Caudate nucleus (tissue), 63 donors: ENCODE measurements at places on chromosomes 2 and 18.

DNA sequence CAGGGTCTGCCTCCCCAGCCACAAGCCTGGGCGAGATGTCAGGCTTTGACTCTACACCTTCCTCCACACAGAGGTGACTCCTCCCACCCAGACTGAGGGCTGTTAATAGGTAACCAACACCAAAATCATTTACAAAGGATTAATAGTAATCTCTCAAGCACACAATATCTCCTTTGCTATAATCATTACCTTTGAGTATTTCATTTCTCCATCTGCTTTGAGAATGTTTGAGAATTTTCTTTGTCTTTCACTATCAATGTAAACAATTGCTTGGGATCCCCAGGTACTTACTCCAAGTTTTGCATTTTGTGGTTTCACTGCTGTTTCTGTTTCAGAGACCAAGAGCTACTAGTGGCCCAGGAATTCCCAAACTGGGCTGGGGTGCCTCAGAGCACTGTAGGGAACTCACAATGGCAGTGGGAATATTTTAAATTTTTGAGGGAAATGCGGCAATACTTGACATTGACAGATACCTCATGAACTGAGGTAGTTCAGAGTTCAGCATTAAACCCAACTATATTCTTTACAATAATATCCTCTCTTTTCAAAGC, 166.4 kb upstream of the MGAT5 start:
- DNase-seq: no peak

DNA sequence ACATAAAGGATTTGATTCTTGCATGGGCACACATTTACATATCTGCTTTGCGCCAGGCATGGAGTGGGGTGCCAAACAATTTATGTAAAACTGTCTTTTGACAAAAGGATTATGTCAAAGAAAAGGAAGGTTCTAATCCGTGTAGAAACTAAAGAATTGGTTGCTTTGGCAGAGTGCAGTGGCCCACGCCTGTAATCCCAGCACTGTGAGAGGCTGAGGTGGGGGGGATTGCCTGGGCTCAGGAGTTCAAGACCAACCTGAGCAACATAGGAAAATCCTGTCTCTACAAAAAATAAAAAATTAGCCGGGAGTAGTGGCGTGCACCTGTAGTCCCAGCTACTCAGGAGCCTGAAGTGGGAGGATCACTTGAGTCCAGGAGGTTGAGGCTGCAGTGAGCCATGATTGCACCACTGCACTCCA, 1.1 kb upstream of the MTERF4 start:
- DNase-seq: no peak

DNA sequence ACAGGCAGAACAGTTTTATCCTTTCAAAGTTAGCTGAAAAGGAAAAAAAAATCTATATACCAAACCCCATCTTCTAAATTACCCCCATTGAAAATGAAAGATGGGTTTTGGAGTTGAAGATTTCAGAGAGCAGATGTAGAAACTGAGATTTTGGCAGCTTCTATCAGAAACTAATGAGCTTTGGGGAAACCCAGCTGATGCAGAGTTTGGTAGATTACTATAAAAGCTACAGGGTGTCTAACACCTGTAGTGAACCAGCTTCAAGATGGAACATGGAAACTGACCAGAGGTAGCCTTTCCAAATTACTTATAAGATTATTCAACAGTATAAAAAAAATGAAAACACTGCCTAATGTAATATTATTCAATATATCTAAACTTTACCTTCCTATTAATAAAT, 583.1 kb downstream of the XIRP2 start:
- DNase-seq: no peak

DNA sequence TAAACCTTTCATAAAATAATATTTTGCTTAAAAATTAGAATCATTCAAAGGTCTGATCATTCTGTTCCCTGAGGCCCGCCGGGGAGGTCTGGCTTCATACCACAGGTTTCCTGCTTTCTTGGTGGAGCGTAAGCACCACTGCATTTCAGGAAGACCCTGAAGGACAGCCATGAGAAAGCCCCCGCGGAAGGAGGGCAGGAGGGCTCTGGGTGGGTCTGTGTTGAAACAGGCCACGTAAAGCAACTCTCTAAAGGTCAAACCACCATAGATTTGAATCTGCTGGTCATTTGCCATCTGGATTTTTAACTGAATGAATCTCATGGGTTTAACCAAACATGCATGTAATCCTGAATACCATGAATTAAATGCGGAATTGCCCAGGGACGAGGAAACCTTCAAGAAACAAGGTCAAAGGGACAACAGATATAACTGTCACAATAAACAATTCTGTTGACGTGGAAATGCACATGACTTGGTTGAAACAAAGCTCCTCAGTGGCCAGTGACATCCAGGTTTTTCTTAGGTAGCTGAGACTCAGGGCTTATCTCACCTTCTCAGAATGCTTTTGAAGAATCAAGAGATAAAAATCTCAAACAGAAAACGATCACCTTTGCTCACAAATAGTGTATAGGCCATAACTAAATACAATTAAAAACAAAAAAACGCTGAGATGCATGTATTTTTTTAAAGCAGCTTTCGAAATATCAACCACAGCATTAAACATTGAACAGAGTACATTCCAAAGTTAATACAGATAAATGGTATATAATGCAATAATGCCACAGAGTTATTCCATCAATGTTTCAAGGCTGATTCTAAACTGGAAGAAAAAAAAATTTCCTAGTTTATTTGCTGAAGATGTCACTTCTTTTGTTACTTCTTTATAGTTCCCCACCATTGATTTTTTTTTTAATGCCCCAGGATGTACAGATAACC, 193.2 kb downstream of the BCL2 start:
- DNase-seq: no peak

GRCh38 chr2:24375349-24376087, 15.2 kb upstream of the ITSN2 start:
- no peak for DNase-seq

GRCh38 chr2:72574886-72575285, 250.9 kb downstream of the EXOC6B start:
- DNase-seq: no peak

DNA sequence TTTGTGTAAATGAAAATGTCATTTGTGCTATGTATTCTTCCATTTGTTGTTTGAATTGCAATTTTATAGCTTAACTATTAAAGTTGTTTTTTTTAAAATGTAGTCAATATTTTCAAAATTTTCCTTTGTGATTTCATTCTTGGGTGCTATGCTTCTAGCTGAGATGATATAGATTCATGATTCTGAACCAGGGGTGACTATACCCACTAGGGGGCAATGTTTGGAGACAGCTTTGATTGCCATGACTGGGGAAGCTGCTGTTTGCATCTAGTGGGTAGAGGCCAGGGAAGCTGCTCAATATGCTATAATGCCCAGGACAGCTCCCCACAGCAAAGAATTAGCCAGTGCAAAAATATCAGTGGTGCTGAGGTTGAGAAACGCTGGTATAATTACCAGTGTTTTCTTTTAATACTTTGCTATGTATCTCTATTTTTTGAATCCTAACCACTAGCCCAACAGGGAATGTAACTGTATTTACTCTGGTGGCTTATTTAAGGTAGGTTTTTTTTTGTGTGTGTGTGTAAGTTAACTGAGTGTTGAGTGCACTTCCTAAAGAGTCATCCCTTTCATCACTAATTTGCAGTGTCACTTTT, 99.7 kb downstream of the MEP1B start:
- DNase-seq: peak; percentile 14

- no peak for DNase-seq
Measured at GRCh38 chr2:241984271-241984655, 114.7 kb downstream of the RTP5 start.

DNA sequence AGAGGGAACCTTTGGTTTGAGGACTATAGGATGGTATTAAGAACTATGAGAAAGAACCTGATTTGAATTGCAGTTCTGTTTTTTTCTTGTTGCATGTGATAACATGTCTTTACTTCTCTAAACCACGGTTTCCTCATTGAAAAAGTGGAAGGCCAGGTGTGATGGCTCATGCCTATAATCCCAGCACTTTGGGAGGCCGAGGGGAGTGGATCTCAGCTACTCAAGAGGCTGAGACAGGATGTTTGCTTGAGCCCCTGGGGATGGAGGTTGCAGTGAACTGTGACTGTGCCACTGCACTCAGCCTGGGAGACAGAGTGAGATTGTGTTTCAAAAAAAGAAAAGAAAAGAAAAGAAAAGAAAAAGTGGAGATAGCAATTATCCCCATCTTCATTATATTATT, 32.3 kb downstream of the SCN9A start:
- DNase-seq: no peak

GRCh38 chr2:232941912-232942594, 71.0 kb downstream of the NGEF start:
- no peak for DNase-seq

DNA sequence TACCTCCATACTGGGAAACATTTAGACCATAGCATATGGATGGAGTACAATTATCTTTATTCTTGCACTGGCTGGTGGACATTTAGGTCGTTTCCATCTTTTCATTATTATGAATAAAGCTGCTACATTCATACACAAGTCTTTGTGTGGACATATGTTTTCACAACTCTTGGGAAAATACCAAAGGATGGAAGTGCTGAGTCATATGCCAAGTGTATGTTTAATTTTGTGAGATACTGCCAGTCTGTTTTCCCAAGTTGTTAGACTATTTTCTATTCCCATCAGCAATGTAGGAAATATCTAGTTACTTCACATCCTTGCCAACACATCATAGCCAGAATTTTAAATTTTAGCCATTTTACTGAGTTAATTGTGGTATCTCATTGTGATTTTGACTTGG, 91.5 kb downstream of the GALNT13 start:
- no peak for DNase-seq

- DNase-seq: no peak
Measured at GRCh38 chr18:40006634-40007033, 1948.4 kb upstream of the PIK3C3 start.

GRCh38 chr18:76959605-76960004, 137.2 kb downstream of the ZNF236 start:
- no peak for DNase-seq

DNA sequence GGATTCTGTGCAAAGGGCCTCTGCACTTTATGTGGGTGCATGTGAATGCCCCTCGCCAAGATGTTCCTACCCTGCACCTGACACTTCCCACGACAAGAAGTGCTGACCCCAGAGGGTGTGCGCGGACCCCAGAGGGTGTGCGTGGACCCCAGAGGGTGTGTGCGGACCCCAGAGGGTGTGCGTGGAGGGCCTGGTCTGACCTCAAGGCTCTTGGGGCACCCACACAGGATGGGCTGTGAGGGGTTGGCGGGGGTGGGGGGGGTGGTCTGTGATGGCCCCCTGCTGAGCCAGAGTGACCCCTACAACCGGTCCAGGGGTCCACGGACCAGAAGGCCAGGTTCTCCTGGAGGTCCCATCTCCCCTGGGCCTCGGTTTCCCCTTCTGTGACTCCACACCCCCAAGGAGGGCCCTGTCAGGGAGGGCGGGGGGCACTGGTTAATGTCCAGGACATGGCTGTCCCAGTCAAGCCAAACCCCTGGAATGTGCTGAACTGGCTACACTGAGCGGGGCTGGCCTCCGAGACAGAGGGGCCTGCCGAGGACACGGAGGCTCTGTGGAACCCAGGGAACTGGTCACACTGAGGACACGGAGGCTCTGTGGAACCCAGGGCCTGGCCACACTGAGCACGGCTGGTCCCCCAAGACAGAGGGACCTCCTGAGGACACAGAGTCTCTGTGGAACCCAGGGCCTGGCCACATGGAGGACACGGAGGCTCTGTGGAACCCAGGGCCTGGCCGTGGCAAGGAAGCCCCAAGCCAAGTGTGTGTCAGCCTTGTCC, 3.1 kb downstream of the NEU4 start:
- no peak for DNase-seq

- no peak for DNase-seq
Measured at GRCh38 chr2:11805024-11805423, 58.6 kb downstream of the LPIN1 start.

DNA sequence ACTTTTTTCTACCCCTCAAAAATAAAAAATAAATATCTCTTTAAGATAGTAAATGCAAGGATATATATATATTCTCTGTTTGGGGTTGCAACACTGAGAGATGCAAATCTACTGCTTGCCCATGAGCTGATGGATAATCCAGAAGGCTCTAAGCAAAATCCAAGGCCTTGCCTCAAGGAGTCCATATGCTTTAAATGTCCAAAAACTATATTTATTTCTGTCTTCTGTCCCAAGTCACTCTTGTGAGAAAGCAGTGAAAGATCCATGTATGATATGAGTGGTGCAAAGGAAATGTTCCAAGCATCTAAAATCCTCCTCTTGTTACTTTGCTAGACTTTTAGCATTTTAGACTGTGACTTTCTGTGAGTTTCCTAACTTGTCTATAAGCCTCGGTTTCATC, 92.9 kb upstream of the RNF152 start:
- no peak for DNase-seq

GRCh38 chr2:178152033-178152432, 39.8 kb downstream of the RBM45 start:
- no peak for DNase-seq

GRCh38 chr2:238094438-238095022, 5.6 kb upstream of the ESPNL start:
- no peak for DNase-seq

- no peak for DNase-seq
Measured at GRCh38 chr2:128282246-128282975, 36.3 kb downstream of the HS6ST1 start.

DNA sequence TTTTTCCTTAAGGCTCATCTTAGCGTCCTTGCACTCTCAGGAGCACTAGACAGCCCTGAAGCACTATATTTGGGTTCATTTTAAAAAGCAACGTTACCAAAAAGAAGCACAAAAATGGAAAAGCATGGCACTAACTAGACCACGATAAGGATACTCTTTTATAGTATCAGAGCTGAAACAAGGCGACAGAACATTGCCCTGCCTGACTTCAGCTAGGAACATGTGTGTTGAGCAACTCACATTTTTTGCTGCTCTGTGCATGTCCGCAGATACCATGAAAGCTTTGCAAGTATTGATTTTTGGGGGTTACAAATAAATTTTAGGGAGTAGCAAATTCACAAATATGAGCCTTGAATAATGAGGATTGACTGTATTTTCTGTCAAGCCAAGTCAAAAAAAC, 332.0 kb downstream of the PTPRM start:
- no peak for DNase-seq

DNA sequence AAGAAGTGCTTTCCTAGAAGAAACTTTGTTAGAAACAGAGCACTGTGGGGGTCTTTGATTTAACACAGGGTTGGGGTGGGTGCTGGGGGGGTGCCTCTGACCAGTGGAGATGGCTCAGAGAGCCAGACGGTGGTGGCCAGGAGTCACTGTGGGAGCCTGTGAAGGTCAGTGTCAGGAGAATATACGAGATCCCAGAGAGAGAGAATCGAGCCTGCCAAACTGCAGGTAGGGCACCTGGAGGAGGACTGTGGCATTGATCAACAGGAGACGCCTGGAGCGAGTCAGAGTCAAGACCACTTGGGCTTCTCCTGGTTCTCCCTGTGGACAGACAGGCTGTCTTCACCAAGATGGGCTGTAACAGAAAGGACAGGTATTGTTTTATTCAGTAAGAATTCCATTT, 136.5 kb upstream of the TWIST2 start:
- no peak for DNase-seq

GRCh38 chr18:22846088-22846683, 86.9 kb upstream of the RBBP8 start:
- no peak for DNase-seq
